Stimulated activated CD8-positive, alpha-beta memory T cell treated with anti-CD3 and anti-CD28 coated beads, Interleukin-4, amount 100 ng/mL, for 1 hour (primary cell): ENCODE measurements at places on chromosomes 6 and 20.

GRCh38 chr20:3203315-3204123 lies 963 bp downstream of the DDRGK1 start:
- DNase-seq: no peak

GRCh38 chr6:56148488-56149186 lies 98.7 kb downstream of the COL21A1 start:
- DNase-seq: no peak

- DNase-seq: no peak
Observed at GRCh38 chr6:104881964-104882668, 22.4 kb upstream of the HACE1 start.

DNA sequence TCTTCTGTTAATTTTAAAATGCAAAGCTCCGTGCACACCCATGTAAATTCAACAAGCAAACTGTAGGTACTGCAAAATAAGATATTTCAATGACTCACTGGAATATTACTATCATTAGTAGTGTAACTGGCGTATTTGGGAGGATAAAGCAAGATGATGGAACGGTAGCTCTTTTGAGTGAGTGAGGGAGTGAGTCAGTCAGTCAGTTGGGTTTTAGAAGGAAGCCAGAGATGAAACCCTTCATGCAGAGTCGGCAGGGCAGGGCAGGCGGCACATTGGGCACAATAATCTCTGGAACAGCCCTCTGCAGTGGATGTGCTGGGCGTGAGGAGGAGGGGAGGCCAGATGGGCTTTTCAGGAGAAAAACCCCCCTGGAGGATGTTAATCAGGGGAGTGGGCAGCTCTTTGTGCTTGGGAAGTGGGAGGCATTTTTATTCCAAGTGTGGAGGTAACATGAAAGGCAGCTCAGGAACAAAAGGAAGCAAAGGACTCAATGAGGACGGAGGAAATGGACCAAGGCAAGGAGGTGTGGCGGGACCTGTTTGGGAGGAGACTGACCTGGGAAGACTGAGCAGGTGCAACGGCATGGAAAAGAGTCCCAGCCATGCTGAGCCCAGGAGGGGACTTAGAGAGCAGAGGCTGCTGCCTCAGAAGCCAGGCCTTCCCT lies 171.2 kb downstream of the ZDHHC14 start:
- DNase-seq: no peak
